ENCODE measurements at places on chromosomes 11 and 22. TPM values are rescaled to one million over a fixed set of nuclear protein-coding genes. Genes with fewer than 3 reads are reported as not detected.

Gene APOA1
- total RNA-seq = not detected

GRCh38 chr22:19605508-19606331 lies 81.5 kb upstream of the CLDN5 start:
- no peak for DNase-seq

DNA sequence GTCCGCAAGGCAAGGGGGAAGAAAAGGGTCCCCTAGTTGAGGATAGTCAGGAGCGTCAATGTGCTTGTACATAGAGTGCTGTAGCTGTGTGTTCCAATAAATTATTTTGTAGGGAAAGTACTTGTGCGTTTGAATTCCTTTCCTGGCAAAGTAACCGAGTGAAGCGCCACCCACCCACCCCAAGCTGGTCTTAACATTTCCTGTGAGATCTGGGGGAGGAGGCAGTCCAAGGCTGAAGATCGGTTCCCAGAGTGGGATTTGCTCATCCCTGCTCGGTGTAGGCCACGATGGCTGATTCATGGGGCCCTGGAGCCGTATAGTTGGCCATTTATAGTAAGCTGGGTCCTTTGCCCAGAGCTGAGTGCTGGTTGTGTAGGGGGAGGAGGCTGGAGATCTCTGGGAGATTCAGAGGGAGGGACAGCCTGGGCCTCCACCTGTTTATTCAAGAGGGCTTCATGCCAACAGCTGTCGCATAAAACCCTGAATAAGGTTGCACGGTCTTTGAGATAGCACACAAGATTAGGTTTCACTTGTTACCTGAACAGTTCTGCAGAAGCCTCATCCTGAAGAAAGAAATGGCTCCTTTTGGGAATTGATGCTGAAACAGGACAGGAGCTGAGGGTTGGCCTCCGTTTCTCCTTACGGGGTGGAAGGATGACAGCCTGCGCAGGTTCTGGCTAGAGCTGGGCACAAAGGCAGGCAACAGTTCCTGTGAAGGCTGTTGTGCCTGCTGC lies 2.4 kb downstream of the ATF4 start:
- no peak for DNase-seq

GRCh38 chr22:40043081-40043480 lies 48.3 kb downstream of the FAM83F start:
- no peak for DNase-seq

- DNase-seq = no peak
Observed at GRCh38 chr22:43455846-43456245, 44.0 kb downstream of the MPPED1 start.

DNA sequence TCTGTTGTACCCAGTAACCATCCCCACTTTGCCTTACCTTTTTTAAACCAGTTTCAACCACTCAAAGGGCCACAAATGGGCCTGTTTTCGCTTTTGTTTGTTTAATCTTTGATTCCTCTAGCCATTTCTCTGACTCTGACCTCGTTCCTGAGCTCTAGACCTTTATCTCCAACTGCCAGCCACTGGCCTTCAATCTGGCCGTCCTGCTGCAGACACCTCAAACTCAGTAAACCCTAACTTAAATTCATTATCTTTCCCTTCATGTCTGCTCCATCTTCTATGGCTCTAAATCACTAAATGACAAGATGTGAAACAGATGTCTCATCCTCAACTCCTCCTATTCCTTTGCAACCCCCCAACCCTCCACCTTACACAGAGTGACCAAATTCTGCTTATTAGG lies 1.3 kb upstream of the GDPD4 start:
- DNase-seq = no peak

GRCh38 chr11:69344570-69345145 lies 50.7 kb downstream of the MYEOV start:
- DNase-seq = no peak
